ENCODE measurements at places on chromosomes 2 and 18.

GRCh38 chr18:39627936-39628335 is 2062.3 kb upstream of the CELF4 start:
- DNase-seq: peak; percentile 18

DNA sequence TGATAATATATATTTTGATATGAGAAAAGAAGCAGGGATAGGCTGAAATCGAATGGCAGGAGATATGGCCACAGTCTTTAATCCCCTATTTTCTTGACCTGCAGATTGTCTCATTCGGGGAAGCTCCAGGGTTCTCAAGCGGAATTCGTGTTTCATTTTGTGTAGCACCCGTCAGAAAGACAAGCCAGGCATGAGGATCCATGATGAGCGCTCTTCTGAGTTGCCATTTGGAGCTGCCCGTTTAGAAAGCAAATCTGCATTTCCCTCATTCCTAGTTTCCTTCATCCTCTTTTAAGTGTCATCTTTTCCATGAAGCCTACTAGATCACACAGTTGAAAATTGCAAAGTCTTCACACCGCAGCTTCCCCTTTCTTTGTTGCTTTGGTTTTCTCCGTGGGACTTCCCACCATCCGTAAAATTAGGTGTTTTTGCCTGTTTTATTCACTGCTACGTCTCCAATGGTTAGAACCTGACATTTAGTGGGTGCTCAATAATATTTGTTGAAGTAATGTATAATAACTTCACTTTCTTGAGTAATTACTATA is 16.9 kb downstream of the HNMT start:
- no peak for DNase-seq

GRCh38 chr2:188678882-188679281 is 295.3 kb upstream of the COL3A1 start:
- peak; percentile 85 for DNase-seq

- DNase-seq: no peak
These were observed 85.9 kb upstream of the PMAIP1 start for GRCh38 chr18:59813942-59814341.

DNA sequence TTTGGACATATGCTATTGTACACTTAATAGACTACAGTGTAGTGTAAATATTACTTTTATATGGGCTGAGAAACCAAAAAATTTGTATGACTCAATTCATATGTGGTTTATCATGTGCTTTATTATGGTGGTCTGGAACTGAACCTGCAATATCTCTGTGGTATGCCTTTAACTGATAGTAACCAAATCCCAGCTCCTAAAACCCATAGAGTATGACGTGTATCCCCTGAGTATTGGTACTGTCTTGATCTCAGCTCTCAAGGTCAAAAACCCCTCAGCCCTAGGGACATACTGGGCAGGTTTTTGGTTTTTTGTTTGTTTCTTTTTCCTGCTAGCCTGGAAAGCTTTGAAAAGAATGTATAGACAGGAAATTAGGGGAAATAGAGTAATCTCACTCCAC is 42.2 kb upstream of the ARHGAP15 start:
- no peak for DNase-seq

GRCh38 chr2:188399159-188399558 is 107.5 kb downstream of the GULP1 start:
- no peak for DNase-seq
